ENCODE measurements at places on chromosomes 6 and 20. TPM values are rescaled to one million over a fixed set of nuclear protein-coding genes. Genes with fewer than 3 reads are reported as not detected.

The ZNF311 gene
- total RNA-seq, result 0.05 TPM

The RAD21L1 gene
- not detected for total RNA-seq

The BPIFB1 gene
- total RNA-seq, result not detected

The NINL gene
- total RNA-seq, result 9.7 TPM

The LGSN gene
- total RNA-seq, result not detected

The BTNL2 gene
- not detected for total RNA-seq

The MYBL2 gene
- 21.4 TPM for total RNA-seq

The PI16 gene
- total RNA-seq, result 0.23 TPM

The SLCO4A1 gene
- 7.9 TPM for total RNA-seq

The PGC gene
- not detected for total RNA-seq

The TRIM40 gene
- total RNA-seq, result not detected

The IMPG1 gene
- not detected for total RNA-seq

The DNAAF9 gene
- 18.8 TPM for total RNA-seq

The HBS1L gene
- total RNA-seq, result 56.9 TPM

The CD40 gene
- 14.0 TPM for total RNA-seq

The FOXC1 gene
- 7.9 TPM for total RNA-seq

The CTAGE9 gene
- total RNA-seq, result 0.05 TPM

Measured in glomerular endothelial cell (primary cell).